ENCODE measurements at places on chromosomes 6 and 20.

- DNase-seq = no peak
These were observed 151.2 kb downstream of the RFX6 start for GRCh38 chr6:117028256-117028655.

GRCh38 chr6:79544299-79544927 lies 7.2 kb upstream of the LCA5 start:
- peak; percentile 42 for DNase-seq

DNA sequence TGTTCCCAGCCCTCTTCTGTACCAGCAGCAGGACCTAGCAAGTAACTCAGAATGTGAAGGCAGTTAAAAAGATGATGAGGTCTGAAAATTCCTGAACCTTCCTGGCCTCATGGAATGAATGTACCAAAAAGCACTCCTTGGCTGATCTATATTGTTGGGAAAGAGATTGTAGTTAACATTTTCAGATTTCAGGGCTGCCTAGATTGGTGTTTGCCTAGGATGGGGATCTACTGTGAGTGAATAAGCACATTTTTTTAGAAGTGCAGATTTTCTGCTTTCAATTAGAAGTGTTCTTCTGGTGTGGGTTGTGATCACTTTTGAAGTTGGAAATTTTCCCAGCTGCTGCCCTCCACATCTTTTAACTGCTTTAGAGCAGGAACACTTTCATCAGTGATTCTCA lies 6.2 kb downstream of the MYLIP start:
- DNase-seq = peak; percentile 73

DNA sequence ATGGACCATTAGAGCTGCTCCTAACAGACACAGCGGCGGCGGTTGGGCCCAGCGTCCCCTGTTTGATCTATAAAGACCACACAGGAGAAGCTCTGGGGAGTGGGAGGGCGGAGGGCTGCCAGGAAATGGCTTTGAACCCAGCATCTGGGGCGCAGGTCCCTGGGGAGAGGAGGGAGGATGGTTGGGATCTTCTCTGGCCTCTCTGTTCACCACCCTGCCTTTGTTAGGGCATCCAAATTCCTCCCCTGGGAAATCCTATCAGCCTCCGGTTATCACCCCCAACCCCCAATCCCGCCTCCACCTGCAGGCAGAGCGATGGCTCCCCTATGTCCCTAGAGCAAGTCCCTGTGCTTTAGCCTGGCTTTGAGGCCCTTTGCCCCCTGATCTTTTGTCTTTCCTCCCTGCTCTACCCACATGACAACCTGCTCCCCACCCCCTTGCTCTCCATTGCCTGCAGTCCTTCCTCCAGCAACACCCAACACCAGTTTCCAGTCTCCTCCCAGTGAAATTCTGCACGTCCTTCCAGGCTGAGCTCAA lies 7.1 kb downstream of the XKR7 start:
- DNase-seq = no peak

GRCh38 chr6:137536104-137536773 lies 42.0 kb upstream of the OLIG3 start:
- DNase-seq = no peak

- DNase-seq = no peak
These were observed 187.3 kb downstream of the SAMD5 start for GRCh38 chr6:147695819-147696218.

GRCh38 chr6:69732045-69732444 lies 64.8 kb downstream of the LMBRD1 start:
- DNase-seq = peak; percentile 12

GRCh38 chr6:39044181-39044580 lies 4.4 kb upstream of the GLP1R start:
- no peak for DNase-seq

- peak; percentile 44 for DNase-seq
These were observed 137.4 kb upstream of the RNF24 start for GRCh38 chr20:4152696-4153235.

DNA sequence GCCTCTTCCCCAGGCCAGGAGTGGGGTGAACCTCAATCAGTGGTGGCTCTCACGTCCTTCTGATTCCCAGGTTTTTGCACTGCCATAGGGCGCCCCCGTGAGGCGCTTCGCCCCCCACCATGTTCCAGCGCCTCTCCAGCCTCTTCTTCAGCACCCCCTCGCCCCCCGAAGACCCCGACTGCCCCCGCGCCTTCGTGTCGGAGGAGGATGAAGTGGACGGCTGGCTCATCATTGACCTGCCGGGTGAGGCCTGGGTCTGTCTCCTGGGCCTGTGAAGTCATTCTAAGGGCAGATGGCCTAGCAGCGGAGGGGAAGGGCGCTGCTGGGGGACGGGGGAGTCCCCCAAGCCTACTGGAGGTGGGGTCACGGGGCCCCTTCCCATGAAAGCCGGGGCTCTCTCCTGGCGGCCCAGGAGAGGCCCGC lies 4.5 kb downstream of the TP53INP2 start:
- DNase-seq = peak; percentile 22

GRCh38 chr6:112511441-112511840 lies 164.3 kb downstream of the RFPL4B start:
- DNase-seq = no peak

- no peak for DNase-seq
These were observed 656.0 kb downstream of the KIF16B start for GRCh38 chr20:15917283-15917682.

DNA sequence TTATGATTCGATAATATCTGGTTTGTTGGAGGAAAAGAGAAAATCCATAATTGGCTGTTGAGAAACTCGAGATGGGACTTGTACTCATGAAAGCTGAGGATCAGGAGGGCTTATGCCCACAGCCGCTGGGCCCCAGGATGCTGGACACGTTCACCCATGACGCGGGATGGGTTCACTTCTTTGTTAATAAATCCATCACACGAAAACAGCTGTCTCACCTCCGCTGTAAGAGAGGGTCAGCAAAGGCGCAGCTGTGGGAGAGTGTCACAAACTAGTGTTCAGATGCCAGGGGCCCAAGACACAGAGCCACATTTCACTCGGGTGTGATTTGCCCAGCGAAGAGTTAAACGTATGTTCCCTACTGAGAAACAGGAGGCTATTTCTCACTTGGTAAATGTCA lies 315.1 kb downstream of the THBS2 start:
- no peak for DNase-seq

- no peak for DNase-seq
These were observed 67.2 kb upstream of the SYNDIG1 start for GRCh38 chr20:24402188-24402587.

GRCh38 chr6:94377835-94378234 lies 958.5 kb upstream of the EPHA7 start:
- DNase-seq = no peak

GRCh38 chr6:39945626-39946025 lies 11.4 kb upstream of the MOCS1 start:
- no peak for DNase-seq

DNA sequence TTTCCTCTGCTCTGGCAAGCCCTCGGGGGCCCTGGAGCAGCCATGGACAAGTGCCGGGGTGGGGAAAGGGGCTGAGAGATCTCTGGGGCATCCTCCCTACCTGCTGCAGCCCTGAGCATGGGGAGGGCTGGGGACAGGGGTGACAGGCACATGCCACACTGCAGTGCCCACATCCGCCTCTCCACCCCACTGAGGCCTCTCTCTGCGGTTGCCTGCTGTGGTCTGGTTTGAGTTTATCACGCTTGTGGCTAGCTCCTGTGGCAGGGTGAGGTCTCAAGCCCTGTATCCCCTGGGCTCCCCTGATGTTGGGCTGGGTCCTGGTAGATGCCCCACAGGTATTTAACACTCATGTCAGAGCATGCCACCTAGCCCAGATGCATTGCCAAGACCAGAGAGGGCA lies 52.9 kb upstream of the MLN start:
- DNase-seq = no peak

GRCh38 chr20:44403194-44404112 lies 48.0 kb downstream of the HNF4A start:
- DNase-seq = no peak

GRCh38 chr20:21719592-21720214 lies 14.2 kb downstream of the PAX1 start:
- DNase-seq = peak; percentile 46

- DNase-seq = no peak
These were observed 33.8 kb upstream of the SCRT2 start for GRCh38 chr20:709423-709822.

DNA sequence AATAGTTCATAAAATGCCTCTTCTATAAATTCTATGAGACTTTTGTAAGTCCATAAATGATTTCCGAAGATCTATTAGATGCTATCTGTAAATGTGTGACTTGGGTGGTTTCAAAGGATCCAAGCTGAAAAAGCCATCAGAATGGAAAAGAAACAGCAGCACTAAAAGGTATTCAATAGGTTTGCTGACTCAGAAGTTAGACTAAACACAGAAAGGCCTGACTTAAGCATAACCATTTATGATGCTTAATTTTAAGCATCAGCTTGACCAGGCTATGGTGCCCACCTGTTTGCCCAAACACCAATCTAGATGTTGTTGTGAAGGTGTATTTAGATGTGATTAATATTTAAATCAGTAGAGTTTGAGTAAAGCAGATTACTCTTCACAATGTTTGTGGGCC lies 513.5 kb downstream of the TFAP2A start:
- no peak for DNase-seq

- DNase-seq = peak; percentile 80
These were observed 8.1 kb downstream of the ASIP start for GRCh38 chr20:34249291-34249690.

DNA sequence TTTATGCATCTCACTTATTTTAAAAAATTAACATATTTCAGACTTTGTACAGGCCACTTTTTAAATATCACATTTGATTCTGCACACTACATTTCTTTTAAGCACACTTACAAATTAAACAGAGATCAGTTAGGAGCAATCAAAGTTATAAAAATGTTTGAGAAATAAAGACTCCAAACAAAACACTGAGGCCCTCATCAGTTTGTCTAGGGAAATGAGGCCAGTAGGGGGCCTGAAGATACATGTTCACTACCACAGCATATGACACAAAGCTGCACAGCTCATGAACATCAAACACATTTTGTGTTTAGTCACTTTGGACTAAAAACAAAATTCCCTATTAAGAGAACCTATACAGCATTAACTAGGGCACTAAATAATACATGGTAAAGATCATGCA lies 180.5 kb downstream of the PDE7B start:
- DNase-seq = peak; percentile 47

GRCh38 chr20:58514321-58515232 lies 622 bp downstream of the APCDD1L start:
- no peak for DNase-seq

- peak; percentile 69 for DNase-seq
These were observed 24.5 kb upstream of the PTCHD4 start for GRCh38 chr6:48135323-48136084.

DNA sequence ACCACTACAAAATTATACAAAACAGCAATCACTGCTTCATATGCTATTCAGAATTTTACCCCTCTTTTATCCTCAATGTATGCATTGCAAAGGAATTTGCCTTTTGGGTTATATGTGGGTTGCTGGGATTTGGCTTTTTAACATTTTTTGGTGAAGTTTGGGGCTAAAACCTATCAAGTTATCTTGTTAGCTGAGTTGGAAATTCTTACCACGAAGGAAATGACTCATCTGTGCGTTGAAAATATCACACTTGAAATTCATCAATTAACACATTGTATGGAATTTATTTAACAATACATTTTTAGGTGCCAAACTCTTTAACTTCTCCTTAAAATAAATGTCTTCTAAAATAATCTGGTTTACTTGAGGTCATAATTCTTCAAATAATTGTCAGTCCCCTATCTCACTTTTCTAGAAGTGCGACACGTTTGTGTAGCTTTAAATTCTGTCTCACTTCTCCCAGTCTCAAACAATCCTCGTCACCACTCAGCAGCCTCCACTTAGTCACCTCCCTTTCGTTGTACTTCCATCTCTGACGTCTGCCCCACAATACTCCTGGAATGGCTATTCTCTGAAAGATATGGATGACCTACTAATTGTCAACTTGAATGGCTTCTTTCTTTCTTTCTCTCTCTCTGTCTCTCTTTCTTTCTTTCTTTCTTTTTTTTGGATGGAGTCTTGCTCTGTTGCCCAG lies 88.5 kb downstream of the PHACTR1 start:
- no peak for DNase-seq

- DNase-seq = no peak
These were observed 306.2 kb downstream of the SYNE1 start for GRCh38 chr6:152330961-152331360.

- no peak for DNase-seq
These were observed 506.0 kb upstream of the JARID2 start for GRCh38 chr6:14739827-14740226.

GRCh38 chr20:37777012-37777950 lies 83.5 kb downstream of the CTNNBL1 start:
- DNase-seq = no peak

- DNase-seq = no peak
These were observed 37.4 kb upstream of the BCAS1 start for GRCh38 chr20:54107600-54108325.

GRCh38 chr6:138987080-138987642 lies 892 bp downstream of the REPS1 start:
- DNase-seq = no peak
